ENCODE measurements at places on chromosomes 4 and X.

GRCh38 chr4:113958766-113959538 lies 20.5 kb downstream of the ARSJ start:
- DNase-seq = peak; percentile 55

- DNase-seq = no peak
These were observed 5.4 kb upstream of the CYTL1 start for GRCh38 chr4:5024673-5025072.

DNA sequence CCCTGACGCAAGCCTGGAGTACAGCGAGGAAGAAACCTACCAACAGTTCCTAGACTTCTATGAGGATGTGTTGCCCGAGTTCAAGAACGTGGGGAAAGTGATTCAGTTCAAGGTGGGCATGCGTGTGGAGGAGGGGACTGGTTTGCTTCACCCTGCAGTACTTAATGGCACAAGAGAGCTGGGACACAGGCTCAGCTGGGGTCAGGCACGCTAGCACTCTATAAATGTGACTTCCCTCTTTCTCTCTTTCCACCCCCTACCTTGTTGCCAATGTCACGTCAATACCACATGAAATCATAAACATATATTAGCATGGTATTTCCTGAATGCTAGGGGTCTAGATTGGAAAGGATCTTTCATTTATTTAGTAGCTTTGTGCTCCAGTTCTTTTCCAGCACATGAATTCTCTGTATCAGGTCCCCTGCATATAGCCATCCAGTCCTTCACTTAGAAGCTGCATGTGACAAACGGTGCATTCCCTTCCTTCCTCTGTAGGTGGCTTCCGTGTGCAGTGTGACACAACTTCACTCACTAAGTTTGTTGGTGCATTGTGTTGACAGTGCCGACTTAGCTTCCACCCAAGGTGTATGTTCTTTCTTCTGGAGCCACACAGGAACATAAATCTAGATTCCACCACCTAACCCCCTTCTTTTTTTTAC lies 25.6 kb downstream of the ZRSR2 start:
- DNase-seq = peak; percentile 6

DNA sequence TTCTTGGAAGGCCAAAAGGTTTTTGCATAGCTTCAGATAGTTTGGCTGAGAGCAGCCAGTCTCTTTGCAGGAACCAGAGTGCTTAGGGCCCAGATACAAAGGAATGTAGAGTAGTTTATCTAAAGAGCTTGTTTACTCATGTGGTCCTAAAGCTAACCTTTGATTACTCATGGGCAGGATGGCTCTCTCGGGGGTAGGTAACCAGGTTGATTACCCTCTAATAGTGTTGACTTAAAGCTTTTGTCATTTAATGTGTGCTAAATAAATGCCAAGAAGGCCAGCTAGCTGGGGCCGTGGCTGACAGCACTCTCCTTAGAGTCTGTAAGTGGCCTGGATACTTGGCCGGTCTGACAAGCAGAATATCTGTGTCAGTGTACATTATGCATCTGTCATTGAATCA lies 69.7 kb upstream of the MAGEB16 start:
- DNase-seq = no peak

DNA sequence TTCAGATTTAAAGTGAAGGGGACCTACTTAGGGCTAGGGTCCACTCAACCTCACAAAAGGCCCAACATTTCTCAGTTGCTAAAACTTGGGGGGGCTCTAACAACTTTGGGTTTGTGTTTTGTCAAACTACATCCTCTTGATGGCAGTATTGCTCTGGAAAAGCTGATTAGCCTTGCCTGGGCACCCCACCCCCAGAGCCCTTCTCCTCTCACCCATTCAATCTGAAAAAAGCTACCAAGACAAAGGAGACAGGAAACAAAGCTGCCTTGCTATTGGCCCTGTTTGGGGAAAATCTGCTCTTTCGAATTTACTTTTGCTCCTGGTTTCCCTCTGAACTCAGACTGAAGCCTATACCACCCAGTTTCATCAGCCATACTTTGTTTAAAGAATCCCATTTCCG lies 195.2 kb upstream of the STK26 start:
- no peak for DNase-seq

- no peak for DNase-seq
These were observed 31.9 kb upstream of the TLR2 start for GRCh38 chr4:153652051-153652784.

- DNase-seq = no peak
These were observed 7.2 kb downstream of the AFP start for GRCh38 chr4:73443224-73443623.

DNA sequence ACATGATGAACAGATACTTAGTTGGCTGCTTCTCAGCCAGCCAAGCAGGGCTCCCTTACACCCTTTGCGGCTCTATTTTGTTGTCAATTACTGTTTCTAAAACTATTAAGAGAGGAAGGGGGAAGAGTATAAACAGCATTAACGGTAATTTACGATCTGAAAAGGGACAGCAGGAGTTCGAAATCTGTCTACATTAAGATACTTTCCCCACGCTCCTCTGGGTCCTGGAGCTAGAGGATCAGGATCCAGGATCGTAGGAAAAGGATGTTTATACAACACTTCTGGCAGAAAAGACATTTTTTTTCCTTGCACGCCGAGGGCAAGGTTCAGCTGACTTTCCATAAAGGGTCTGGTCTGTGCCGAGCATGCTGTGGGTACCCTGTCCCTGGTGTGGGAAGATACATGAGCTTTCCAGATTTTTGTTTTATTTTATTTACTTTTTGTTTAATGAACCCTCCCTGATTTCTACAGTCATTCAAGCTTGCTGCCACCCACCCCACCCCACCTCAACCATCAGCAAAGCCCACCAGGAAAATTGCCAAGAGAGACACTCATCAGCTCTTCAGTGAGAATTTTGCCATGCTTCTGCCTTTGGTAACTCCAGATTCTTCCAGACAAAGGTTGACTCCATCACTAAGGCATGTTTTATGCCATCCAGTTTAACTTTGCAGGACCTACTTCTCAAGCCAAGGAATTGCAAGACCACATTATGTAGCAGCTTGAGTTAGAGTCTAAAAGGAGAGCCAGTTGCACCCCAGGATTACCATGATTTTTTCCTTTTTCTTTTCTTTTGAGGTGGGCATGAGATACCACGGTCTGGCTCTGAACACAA lies 188.1 kb downstream of the QDPR start:
- DNase-seq = no peak

DNA sequence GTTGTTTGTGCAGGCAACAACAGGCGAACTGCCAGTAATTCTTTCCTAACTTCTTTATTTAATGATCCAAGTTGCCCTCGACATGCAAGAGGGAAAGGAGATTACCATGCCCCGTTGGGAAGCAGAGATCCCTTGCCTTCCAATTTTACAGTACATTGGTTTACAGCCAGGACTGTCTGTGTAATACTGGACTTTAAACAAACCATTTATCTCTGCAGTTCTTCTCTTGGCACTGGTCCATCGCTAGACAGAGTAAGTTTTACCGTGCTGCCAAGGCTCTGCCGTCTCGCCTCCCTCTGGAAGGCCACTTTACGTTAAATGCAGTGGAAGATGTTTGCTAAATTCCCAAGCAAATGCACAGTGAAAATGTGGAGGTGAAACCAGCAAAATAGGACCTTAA lies 660.3 kb upstream of the PRKX start:
- DNase-seq = no peak

DNA sequence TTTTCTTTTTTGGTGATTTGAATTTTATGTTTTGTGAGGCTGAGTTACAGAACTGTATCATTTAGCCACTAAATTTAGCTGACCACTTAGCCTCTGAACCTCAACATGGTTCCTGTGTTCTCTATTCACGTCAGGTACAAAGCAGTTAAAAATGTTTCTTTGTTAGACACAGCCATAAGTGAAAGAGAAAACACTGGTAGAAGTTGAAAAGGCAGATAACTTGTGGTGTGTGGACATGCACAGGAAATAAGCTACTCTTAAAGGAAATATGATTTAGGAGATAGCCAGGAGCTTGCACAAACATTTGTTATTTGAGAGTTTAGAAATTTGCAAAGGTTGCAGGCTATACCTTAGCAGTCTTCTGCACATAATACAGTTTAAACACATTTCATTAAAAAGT lies 171.0 kb upstream of the RPS6KA3 start:
- no peak for DNase-seq

DNA sequence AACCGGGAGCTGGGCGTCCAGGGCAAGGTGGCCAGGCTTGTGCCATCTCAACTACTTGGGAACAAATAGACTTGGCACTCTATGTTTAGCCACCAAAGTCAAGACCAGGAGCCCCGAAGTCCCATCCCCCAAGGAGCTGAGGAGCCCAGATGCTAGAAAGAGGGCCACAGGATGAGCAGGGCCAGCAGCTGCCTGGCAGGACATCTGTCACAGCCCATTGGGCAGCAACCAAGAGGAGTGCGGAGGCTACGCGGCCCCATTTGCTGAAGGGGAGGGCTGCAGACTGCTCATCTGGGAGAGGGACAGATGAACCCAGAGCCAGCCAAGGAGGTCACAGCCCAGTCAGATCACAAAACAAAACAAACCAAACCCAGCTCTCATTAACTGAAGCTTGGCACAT lies 22.9 kb upstream of the SOWAHD start:
- DNase-seq = peak; percentile 1

DNA sequence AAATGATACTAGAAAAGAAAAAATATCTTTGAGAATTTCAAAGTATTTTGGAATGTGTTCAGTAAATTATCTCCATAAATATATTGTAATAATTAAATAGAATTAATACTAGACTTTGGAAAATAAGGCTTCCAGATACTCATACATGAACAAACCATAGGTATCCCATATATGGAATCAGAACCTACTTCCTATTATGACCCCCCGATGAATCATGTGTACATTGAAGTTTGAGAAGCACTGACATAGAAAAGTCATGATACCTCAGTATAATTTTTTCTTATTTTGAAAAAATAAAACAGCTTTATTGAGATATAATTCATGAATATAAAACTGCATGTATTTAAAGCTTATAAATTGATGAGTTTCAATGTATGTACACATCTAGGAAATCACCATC lies 27.2 kb upstream of the SMARCA5 start:
- no peak for DNase-seq

DNA sequence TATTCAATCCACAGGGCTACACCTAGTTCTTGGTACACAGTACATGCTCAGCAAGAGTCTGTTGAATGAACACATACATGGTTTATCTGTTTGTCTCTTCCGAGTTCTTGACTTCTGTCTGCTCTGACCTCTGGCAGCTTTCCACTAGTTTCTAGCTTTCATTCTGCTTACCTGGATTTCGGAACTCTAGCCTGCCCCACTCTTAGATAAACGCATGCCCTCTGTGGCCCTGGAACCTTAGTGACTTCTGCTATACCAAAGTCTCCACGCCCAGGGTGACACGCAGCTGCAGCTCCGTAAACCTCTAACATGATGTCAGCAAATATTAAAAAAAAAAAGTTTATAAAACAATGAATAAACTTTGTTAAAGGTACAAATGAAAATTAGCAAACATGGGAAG lies 1.3 kb upstream of the SLC25A4 start:
- DNase-seq = no peak

GRCh38 chr4:4477391-4477790 lies 64.5 kb downstream of the STX18 start:
- no peak for DNase-seq

DNA sequence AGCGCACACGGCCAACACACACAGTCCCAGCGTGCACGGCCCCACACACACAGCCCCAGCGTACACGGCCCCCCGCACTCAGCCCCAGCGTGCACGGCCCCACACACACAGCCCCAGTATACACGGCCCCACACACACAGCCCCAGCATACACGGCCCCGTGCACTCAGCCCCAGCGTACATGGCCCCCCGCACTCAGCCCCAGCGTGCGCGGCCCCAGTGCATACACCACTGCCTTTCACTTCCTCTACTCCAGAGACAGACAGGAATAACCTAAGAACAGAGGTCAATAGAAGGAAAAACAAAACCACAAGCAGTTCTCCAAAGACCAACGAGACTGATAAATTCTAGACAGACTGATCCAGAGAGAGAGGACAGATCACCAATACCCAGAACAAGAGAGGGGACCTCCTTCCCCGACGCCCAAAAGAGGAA lies 17.1 kb downstream of the GAK start:
- DNase-seq = no peak

GRCh38 chrX:119218198-119218597 lies 17.9 kb upstream of the PGRMC1 start:
- DNase-seq = no peak

GRCh38 chrX:151228935-151229334 lies 52.6 kb downstream of the GPR50 start:
- DNase-seq = no peak

DNA sequence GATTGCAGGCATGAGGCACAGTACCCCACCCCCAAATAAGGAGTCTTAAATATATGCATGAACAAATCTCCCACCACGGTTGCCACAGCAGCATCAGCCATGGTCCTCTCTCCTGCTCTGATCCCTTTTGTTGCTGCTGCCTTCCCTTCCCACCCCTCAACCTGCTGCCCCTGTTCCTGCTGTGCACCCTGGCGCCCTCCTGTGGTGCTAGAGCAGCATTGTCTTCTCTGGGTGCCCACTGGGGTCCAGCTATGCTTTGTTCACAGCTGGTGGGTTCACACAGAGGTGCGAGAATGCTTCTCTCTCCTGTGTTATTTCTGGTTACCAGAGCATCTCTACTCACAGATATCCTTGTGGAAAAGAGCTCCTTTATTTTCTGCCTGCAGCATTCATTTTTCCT lies 116.2 kb downstream of the GATB start:
- DNase-seq = peak; percentile 7

DNA sequence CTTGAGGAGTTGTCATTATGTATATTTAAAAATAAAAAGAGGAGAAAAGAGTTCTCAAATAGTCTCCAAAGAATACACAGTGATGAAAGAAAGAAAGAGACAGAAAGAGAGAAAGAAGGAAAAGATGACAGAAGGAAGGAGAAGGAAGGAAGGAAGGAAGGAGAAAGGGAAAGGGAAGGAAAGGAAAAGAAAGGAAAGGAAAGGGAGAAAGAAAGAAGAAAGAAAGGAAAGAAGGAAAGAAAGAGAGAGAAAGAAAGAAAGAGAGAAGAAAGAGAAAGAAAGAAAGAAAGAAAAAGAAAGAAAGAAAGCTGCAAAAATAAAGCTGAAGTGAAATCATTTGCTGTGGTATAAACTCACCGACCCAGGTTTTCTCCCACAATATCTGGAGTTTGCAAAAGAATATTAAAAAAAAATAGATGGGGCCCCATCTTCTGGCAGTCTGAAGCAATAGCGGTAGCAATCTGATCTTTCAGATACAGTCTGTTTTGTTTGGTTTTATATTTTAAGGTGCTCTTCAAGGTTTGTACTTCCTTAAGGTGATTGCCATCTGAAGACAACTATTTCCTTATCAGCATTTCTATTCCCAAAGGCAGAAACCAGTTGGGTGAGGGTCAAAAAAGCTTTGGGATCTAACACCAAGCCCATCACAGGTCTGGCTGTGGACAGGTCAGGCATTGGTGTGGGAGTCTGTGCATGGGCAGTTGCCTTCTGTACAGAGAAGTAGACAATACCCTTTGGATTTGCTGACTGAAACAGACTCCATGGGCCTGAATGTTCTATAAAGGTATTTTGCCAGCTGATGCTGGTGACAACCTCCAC lies 160.4 kb downstream of the CPEB2 start:
- no peak for DNase-seq

GRCh38 chr4:57070461-57070860 lies 39.7 kb downstream of the IGFBP7 start:
- DNase-seq = no peak

GRCh38 chr4:89486042-89486441 lies 178.4 kb upstream of the GPRIN3 start:
- no peak for DNase-seq

- DNase-seq = no peak
These were observed 27.7 kb downstream of the FGF5 start for GRCh38 chr4:80294206-80294605.

- no peak for DNase-seq
These were observed 408.2 kb upstream of the PITX2 start for GRCh38 chr4:111031001-111031579.

- DNase-seq = no peak
These were observed 8.5 kb upstream of the PPEF1 start for GRCh38 chrX:18698737-18699650.

Data from SHP77 (cell line).